Kasumi-1 (cell line): ENCODE measurements at places on chromosomes 2 and 18.
A peak's percentile ranks its signal among the peaks of the same experiment; 100 is the strongest.

GRCh38 chr18:23972453-23972852, 42.1 kb upstream of the TTC39C start:
- DNase-seq = no peak

GRCh38 chr18:48669180-48669675, 130.4 kb downstream of the CTIF start:
- no peak for DNase-seq

DNA sequence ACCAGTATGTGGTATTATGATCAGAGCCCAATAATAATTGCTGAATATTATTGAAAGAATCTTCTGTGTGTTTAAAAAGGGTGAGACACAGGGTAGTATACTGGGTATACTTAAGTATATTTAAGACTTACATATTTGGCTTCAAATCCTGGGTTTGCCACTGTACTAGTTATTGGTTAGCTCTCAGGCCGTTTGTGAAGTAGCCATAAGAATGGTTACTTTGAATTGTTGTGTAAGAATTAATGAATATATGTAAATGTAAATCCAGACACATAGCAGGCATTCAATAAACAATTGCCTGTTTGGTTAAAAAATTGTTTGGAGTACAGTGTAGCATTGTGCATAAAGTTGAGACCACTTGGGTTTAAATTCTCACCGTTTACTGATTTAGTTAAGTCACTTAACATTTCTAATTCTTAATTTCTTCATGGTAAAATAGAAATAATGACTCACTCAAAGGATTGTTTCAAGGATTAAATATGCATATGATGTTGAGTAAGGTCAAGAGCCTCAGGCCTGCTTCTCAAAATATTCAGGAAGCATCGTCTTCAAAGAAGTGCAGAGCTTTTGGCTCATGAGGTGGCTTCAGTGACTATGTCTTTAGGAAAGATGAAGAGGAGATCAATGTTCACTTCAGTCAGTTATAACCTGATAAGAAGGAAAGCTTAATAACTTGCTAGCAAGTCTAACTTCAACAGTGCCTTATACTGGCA, 207.9 kb upstream of the NT5C1B start:
- no peak for DNase-seq

DNA sequence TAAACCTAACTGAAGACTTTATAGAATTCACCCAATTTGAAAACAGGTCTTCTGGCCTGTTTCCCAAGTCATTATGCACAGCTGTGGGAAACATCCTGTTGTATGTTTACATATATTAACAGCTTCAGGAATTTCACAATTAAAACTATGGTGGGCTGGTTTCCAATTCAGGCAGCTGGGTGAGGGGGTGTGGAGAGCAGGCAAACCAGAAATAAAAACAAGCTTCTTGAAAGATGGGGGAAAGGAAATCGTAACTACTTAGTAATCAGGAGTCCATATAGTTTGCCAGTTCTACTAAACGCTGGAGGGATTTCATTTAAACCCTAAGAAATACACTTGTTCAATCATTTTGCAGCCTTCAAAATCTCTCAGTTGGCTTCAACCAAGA, 22.8 kb downstream of the ATP8B1 start:
- no peak for DNase-seq

- DNase-seq = no peak
Measured at GRCh38 chr18:62282188-62282629, 42.9 kb upstream of the TNFRSF11A start.

- no peak for DNase-seq
Measured at GRCh38 chr2:172415865-172416183, 11.6 kb upstream of the ITGA6 start.

DNA sequence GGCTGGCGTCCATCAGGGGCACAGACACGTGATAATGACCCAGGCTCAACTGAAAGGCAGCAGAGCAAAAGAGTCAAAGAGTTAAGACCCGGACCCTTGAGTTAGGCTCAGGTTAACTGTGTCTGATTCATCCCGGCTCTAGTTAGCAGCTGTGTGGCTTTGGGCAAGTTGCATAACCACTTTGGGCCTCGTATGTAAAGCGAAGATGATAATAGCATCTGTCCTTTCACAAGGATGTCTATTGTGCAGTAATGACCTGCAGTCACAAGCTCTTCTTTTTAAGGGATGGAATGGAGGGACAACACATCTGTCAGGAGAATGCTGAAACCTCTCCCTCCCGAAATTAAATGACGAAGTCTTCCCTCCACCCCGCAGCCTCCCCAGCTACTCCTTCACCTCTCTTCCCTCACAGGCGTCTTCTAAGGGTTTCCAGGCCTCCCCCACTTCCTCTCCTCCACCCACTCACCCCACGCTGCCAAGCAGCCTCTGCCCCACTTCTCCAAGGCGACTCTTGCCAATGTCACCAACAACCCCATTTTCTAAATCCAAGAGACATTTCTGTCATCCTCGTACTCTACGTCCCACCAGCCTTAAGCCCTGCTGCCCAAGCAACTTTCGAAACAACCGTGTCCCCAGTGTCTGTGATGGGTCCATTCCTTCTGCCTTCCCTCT, 135.1 kb upstream of the ID2 start:
- peak; percentile 67 for DNase-seq

- DNase-seq = no peak
Measured at GRCh38 chr2:55268288-55268906, 634 bp downstream of the MTIF2 start.

- DNase-seq = no peak
Measured at GRCh38 chr2:11647834-11648600, 22.0 kb downstream of the NTSR2 start.

DNA sequence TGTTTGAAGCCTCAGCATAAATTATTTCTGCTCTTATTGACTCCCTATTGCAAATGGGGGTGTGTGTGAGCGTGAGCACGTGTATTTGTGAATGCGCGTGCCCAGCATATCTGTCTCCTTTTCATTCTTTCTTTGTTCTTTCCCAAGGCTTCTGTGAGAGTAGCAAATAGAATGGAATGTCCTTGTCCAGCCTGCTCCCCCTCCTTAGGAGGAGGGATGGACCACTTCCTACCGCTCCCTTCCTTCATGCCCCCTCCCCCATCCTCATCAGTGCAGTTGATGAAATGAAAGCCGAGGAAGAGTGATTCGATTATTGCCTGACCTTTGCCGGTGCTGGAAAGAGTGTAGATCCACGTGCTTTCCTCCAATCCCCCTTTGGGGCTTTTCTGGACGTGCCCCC, 102.0 kb downstream of the CPO start:
- no peak for DNase-seq

DNA sequence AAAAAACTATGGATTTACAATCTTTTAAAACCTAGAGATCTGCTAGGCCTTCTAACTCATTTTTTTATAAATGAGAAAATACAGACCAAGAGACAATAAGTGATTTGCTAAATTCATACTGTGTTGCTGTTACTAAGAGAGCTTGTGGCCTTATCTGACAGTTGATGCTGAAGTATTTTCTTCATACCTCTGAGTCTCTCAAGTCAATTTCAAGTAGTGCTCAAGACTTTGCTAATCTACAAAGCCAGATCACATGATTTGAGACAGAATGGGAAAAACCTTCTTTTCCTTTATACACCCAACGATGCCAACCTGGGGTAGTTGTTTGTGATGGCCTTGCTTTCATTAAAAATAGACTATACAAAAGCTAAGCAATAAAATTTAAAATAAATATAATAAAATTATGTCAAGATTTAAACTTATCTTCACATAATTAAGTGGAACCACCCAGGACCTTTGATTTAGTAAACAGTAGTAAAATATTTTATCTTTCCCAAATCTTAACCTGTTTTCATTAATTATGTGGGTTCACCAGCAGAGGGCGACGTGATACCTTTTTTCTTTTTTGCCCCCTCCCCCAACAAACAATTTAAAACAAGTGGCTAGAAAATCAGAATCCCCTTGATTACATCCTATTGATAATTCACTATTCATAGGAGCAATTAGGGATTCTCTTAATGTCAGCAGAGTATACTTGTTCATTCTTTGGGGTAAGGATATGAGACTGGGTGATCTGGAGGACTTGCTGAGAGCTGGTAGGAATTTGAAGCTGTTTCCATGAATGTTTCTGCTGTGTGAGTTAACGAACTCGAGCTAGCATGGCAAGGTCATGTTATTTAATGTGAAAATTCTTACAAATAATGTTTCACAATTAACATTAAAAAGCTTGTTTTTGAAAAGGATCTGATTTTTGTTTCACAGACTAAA, 49.6 kb upstream of the SLC5A7 start:
- peak; percentile 26 for DNase-seq

DNA sequence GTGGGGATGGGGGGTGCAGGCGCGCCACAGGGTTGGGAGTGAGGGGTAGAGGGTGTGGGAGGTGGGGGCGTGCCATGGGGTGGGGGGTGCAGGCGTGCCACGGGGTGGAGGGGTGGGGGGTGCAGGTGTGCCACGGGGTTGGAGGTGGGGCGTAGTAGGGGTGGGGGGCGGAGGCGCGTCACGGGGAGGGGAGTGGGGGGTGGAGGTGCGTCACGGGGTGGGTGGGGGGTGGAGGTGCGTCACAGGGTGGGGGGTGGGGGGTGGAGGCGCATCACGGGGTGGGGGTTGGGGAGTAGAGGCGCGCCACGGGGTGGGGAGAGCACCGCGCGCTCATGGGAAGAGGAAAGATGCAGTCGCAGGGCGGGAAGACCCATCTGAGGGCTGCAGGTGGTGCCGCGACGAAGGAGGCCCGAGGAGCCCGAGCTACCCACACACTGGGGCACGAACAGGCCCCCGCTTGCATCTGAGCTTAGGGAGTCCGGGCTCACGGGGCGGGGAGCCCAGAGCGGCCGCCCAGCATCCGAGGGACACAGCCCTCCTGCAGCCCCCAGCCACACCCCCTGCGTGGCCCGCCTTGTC, 37.5 kb downstream of the SNED1 start:
- DNase-seq = no peak

GRCh38 chr18:55988537-55988936, 400.5 kb upstream of the TCF4 start:
- peak; percentile 50 for DNase-seq

DNA sequence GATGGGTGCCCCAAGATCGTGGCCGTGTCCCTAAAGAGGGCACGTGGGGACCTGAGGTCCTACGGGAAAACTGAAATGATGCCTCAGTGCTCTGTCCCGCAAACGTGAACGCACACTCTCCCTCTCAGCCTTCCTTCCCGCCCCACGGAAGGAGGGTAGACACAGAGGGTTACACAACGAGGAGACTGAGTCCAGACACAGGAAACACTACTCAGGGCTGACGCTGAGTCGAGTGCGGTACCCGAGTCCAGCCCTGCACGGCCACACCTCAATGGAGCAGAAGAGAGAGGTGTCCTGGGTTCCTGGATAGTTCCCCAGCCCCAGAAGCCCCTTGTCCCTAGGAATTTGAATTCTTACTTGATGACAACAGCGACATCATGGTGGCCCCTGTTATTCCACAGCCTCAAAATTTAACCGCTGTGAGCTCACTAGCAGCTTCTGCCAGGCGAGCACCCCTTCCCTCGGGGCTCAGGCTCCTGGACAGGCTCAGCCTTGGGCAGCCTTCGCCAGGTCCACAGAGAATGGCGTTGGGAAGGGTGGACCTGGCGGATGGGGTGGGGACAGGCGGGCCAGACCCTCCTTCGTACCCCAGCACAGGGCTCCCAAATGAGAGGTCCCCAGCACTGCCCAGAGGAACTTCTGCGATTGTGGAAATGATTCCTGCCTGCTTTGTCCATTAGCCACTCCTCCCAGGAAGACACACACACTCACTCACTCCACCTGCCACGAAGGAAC, 980 bp upstream of the RNPEPL1 start:
- no peak for DNase-seq

DNA sequence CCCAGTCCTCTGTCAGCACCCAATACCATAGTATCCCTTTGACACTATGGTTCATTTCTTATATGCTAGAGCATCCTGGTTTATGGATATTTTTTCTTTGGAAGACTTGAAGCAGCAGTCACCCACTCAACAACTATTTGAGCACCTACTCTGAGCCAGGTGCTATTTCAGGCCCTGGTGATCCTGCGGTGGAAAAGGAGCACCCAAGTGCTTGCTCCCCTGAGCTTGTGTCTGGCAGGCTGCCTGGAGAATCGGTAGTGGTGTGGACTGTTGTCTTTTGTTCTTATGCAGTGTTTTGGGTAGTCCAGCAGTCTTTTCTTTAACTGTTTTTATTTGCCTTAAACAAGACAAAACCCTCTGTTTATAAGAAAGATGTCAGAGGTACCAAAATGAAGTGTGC, 28.9 kb downstream of the NCK2 start:
- DNase-seq = no peak

GRCh38 chr2:180753809-180754761, 226.3 kb upstream of the UBE2E3 start:
- peak; percentile 92 for DNase-seq

DNA sequence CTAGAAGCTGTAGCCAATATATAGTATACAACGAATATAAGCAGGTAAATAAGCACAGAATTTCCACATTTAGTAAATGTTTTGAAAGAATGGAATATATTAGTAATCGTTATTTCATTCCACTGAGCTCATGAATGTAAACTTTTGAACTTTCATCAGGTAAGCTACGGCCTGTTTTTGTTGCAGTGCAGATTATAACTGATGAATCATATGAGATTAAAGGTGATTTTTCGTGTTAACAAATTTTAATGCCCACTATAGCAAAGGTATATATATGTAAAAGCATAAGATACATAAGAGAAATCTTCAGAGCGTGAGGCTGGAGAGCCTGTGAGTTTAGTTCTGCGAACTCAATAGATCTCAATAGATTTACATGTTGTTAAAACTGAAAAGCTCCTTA, 1.1 kb downstream of the SCYGR1 start:
- no peak for DNase-seq

- DNase-seq = peak; percentile 52
Measured at GRCh38 chr2:181309586-181309985, 147.6 kb upstream of the ITGA4 start.

GRCh38 chr18:29234751-29235150, 1057.8 kb upstream of the CDH2 start:
- no peak for DNase-seq

DNA sequence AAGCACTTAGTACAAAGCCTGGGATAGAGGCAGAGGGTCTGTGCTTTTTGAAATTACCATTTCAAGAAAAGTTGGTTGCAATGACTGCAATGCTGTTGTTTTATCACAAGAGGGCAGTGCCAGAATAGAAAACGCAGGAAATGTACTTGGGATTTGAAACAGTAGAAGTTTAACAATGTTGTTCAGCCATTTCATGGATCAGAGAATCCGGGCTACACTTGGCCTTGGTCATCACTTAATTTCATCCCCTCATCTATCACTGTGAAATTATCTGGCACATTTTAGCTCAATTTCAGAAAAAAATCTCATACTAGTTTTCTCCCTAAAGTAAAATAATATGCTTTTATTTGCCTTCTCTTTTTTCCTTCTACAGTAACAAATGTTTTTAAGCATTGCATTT, 70.8 kb downstream of the RAPGEF4 start:
- DNase-seq = peak; percentile 88

- peak; percentile 22 for DNase-seq
Measured at GRCh38 chr2:32212295-32212694, 46.6 kb downstream of the SLC30A6 start.

DNA sequence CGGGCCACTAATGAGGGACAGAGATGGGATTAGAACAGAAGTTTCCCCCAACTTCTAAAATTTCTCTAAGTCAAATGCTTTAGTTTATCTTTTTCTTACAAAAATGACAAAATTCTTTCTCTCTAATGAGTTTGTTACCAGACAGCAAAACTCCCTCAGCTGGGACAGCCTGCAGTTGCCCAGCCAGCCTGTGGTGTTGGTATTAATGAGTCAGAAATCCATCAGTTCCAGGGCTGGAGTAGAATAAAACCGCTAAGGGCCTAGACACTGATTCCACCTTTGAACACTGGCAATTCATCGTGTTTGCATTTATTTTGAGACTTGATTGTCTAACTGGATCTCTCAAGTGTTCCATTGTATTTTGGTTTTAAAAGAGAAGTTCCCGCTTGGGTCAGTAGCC, 38.3 kb upstream of the SMAD2 start:
- no peak for DNase-seq
